ENCODE measurements at places on chromosomes 7 and 10.

DNA sequence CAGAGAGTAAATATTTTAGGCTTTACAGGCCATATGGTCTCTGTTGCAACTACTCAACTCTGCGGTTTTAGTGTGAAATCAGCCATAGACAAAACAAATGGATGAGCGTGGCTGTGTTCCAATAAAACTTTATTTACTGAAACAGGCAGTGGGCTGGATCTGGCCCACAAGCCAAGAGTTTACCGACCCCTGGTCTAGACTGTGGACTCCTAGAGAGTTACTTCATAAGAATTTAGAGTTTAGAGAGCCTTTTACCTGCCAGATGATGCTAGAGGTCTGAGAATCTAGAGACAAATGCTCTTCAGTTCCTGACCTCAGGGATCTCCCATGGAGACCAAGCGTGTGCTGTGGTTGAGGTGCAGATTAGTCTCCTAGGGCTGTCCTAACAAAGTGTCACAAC lies 174.8 kb downstream of the PTEN start:
- no peak for DNase-seq

DNA sequence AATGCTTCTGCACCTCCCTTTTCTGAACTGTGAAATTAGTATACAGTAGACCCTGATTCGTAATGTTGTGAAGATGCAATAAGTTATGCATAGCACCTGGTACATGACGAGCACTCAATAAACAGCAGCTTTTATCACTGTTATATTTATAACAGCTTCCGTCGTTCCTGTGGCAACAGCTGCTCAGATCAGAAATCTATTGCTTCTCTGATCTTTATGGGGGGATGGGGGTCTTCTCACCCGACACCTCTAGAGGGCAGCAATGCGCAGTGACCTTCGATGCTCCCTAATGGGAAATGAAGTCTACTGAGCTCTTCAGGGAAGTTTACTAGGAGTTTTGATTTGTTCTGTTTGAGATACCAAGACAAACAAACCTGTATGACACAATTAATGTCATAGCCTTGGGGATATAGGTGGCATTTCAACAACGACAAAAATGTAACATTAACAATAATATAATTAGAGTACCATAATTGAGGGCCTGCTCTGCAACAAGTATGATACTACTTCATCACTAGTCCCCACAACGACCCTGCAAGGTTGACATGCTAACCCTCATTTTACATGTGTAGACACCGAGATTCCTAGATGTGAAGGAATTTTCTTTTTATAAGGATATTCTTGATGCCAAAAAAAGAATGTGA lies 289.6 kb downstream of the SFMBT2 start:
- peak; percentile 77 for DNase-seq

DNA sequence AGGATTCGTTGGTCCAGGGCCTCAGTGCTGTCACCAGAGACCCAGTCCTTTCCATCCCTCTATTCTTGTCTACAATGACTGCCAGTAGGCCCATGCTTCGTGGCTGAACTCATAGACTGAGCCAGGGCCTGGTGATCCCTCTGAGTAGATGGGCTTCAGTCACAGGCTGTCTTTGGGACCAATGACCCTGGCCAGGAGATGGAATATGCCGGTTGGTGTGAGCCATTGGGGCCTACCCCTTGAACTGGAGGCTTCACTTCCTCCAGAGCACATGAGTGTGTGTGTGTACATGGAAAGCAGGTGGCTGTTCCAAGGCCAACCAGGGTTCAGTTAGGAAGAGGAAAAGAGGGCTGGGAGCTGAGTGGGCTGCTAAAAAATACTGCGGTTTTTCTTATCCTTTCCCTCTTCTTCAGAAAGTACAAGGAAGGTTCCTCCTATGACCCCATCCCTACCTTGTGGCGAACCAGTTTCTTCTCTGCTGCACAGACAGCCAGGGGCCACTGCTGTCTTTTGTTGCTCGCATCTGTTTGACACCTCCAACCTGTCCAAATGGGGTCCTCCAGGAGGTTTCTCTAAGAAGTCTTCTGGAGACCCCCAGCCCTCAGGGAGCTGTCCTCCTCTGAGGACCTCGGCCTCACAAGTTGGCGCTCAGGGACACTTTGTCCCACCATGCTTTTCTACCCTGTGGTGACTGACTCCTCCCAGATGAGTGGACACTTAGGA lies 36.6 kb downstream of the ADRA2A start:
- DNase-seq: no peak

- peak; percentile 70 for DNase-seq
Observed at GRCh38 chr10:119149729-119150128, 15.8 kb downstream of the SFXN4 start.

DNA sequence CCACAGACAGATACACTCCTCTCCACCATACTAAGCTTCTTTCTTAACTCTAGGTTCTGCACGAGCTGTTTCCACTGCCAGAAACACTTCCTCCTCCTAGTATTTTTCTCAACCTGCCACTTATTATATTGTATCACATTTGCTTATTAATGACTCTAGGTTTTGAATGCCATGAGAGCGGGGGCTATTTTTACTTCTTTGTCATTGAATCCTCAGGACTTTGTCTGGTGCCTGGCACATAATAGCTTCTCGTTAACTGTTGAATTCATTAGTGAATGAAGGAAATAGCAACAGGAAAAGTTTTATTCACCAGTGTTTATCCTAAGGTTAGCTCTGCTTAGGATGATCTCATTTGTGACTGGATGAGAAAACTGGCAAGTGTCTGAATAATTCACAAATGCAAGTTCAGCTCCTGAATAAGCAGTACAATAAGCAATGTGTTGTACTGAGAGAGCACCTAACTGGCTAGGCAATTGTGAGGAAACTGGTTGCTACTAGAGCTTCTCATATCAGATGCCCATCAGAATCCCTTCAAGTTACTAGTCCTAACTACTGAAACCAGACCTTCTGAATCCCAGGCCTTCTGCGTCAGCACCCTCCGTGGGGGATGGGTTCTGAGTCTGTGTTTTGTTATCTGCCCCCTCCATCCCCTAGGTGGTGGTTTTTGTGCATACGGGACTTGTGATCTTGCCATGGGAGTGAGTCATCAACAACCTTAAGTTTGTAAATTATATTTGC lies 92.7 kb downstream of the LSMEM1 start:
- peak; percentile 36 for DNase-seq

DNA sequence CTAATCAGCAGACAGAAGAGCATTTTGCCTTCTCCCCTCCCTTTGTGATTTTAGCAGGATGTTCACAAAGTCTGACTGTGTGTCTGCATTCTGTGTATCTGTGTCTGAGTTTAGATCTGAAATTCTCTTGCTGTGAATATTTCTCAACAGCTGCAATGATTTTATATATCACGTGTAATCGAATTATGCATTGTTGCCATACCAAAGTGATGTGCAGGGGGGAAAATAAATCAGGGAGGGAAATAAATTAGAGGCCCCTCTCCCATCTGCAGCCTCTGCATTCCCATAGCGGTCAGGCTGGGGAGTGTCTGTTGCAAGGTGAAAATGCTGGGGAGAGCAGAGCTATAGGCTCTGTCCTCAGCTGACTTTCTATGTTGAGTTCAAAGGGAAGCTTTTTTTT lies 209.0 kb downstream of the LRMDA start:
- DNase-seq: no peak

- no peak for DNase-seq
Observed at GRCh38 chr7:223118-223800, 30.9 kb downstream of the FAM20C start.

- peak; percentile 44 for DNase-seq
Observed at GRCh38 chr10:17021656-17022465, 107.8 kb downstream of the CUBN start.

- DNase-seq: peak; percentile 18
Observed at GRCh38 chr7:17384400-17384799, 85.9 kb downstream of the AHR start.

- no peak for DNase-seq
Observed at GRCh38 chr10:6068422-6068821, 6.3 kb upstream of the IL2RA start.

DNA sequence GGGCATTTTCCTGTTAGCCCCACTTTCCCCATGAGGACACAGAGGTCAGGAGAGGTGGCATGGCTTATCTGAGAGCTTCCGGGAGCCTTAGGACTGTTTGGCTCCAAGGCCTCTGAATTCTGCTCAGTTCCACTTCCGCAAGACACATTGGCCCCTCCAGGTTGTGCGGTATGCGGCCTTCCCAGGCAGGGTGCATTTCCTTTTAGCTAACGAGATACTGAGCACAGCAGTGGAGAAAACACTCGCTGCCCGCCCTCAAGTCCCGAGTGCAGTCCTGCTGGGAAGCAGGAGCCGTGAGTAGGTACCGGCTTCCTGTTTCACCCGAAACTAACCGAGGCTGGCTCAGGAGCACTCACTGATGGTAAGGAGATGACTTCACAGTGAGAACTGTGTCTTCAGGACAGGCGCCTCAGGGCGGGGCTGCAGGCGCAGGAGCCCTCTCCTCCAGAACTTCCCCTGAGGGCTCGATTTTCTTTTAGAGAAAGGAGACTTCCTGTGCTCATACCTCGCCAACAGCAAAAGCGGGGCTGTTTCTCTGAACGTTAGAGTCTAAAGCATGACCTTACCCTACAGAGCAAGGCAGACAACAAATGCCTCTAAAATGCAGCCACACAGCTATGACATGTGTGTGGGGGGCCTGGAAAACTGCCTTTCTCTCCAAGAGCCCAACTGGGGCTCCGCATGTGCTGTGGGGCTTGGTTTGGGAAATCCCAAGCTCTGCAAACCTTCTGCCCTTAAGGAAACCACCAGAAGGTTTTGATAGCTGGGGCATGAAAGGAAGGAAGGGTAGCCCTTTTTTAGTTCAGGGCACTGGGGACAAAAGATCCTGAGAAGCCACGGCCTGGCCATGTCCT lies 25.9 kb downstream of the RGS10 start:
- peak; percentile 82 for DNase-seq

GRCh38 chr10:80596391-80597257 lies 58.9 kb downstream of the SH2D4B start:
- DNase-seq: peak; percentile 82

- DNase-seq: no peak
Observed at GRCh38 chr10:63653747-63654146, 132.5 kb downstream of the REEP3 start.
